ENCODE measurements at places on chromosomes 11 and 22. TPM values are rescaled to one million over a fixed set of nuclear protein-coding genes. Genes with fewer than 3 reads are reported as not detected.

DNA sequence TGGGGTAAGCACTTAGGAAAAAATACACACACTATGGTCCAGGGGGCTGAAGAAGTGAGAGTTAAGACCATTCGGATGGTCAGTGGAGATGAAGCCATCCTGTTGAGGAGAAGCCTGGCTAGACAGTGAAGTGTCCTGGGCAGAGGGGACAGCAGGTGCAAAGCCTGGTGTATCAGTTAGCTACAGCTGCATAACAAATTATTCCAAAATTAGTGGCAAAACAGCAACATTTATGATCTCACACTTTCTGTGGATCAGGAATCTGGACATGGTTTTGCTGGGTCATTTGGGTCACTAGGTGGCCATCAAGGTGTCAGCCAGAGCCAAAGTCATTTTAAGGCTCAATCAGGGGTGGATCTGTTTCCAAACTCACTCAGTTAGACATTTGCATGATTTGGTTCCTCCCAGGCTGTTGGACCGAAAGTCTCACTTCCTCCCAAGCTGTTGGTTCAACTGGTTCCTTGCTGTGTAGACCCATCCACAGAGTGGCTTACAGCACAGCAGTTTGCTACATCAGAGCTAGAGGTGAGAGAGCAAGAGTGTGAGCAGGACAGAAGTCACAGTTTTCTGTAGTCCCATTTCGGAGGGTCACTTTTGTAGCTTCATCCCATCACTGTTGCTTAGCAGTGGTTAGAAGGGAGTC lies 80.1 kb upstream of the ALX4 start:
- H3K27me3 ChIP-seq = peaks cover 15% of the 10 kb centered on the region
- peaks cover 2% of the 10 kb centered on the region for H3K4me1 ChIP-seq
- no peaks in the 10 kb centered on the region for H3K36me3 ChIP-seq
- H3K27ac ChIP-seq = no peak overlapping the region
- no peak overlapping the region for H3K4me3 ChIP-seq

Gene DEUP1
- not detected for total RNA-seq

Gene CHKA
- total RNA-seq = 20.4 TPM

DNA sequence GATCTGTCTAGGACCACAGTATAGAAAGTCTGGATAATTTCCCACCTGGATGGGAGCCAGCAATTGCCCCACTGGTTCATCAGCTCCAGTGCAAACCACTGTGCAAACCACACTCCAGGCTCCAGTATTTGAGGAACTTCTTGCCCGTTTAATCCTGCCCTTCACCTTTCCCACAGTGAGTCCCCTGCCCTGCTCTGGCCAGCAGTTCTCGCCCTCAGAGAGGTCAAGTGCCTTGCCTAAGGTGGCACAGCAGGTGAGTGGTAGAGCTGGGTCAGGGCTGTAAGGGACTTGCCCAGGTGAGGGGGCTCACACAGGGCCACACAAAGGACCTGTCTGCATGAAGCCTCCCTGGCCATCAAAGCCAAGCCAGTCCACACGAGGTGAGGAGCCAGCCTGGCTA lies 24.1 kb downstream of the MS4A10 start:
- H3K36me3 ChIP-seq = no peaks in the 10 kb centered on the region
- no peak overlapping the region for H3K27ac ChIP-seq
- H3K4me1 ChIP-seq = peaks cover 2% of the 10 kb centered on the region
- no peak for DNase-seq

Gene GNAZ
- total RNA-seq = 0.39 TPM

Gene GLYATL1
- not detected for total RNA-seq

DNA sequence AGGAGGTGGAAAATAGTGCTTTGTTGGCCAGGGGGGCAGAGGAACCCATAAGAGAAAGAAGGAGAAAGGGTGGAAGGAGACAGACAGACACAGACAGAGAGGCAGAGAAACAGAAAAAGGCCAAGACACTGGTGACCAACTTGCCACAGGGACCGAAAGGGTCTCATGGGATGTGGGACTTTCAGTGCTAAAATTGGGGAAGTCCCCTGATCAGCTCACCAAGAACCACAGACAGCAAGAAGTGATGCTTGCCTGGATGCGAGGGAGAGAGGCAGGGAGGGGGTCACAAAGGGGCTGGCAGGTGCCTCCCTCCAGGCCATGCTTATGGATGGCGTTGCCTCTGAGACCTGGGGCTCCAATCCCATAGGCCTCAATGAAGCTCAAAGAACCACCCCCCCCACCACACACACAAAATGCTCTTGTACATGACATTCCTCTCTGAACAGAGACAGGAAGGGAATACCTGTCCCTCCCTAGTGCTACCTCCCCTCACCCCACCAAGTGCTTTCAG lies 413.4 kb downstream of the MN1 start:
- H3K36me3 ChIP-seq = no peaks in the 10 kb centered on the region
- no peaks in the 10 kb centered on the region for H3K4me1 ChIP-seq
- no peak overlapping the region for H3K4me3 ChIP-seq

GRCh38 chr11:120215634-120216033 lies 4.8 kb downstream of the OAF start:
- no peak for DNase-seq
- H3K27me3 ChIP-seq = peaks cover 32% of the 10 kb centered on the region
- no peaks in the 10 kb centered on the region for H3K36me3 ChIP-seq
- H3K4me3 ChIP-seq = no peak overlapping the region
- H3K27ac ChIP-seq = no peak overlapping the region

- no peaks in the 10 kb centered on the region for H3K27me3 ChIP-seq
- peaks cover 3% of the 10 kb centered on the region for H3K4me1 ChIP-seq
- H3K4me3 ChIP-seq = no peak overlapping the region
- H3K36me3 ChIP-seq = no peaks in the 10 kb centered on the region
- DNase-seq = no peak
Observed at GRCh38 chr11:108115500-108116140, 5.7 kb upstream of the ACAT1 start.

DNA sequence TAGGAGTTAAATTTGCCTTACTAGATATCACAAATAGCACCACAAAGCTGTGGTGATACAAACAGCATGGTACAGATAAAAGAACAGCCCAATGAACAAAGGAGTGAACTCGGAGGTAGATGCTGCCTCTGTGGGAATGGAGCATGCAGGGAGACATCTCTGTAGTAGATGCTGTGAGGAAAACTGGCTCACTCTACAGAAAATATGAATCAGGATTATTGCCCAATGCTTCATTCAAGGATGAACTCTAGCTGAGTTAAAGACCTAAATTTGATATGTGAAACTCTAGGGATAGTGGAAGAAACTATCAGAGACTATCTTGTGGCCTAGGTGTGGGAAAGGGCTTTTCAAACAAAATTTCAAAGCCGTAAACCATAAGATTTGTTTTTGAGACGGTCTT lies 15.3 kb upstream of the CAPN5 start:
- no peak overlapping the region for H3K4me3 ChIP-seq
- peaks cover 4% of the 10 kb centered on the region for H3K4me1 ChIP-seq
- no peak overlapping the region for H3K27ac ChIP-seq
- no peaks in the 10 kb centered on the region for H3K36me3 ChIP-seq
- DNase-seq = no peak
- H3K27me3 ChIP-seq = peaks cover 7% of the 10 kb centered on the region

DNA sequence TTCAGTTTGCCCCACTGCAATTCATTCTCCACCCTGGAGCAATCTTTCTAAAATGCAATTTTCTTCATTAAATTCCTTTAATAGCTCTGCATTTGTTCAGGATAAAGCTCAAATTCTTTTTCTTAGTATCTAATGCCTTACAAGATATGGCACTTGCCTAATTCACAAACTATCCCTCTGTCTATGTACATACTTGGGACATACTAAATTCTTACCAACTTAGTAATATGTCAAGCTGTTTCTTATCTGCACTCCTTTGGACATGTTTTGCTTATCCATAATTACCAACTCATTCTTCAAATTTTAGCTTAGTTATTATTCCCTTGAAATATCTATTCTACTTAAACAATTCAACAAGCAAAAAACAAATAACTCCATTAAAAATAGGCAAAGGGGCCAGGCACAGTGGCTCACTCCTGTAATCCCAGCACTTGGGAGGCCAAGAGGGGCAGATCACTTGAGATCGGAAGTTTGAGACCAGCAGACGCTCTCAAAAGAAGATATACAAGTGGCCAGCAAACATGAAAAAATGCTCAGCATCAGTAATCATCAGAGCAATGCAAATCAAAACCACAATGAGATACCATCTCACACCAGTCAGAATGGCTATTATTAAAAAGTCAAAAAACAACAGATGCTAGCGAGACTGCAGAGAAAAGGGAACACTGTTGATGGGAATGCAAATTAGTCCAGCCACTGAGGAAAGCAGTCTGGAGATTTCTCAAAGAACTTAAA lies 96.9 kb downstream of the FAM76B start:
- H3K27me3 ChIP-seq = no peaks in the 10 kb centered on the region
- H3K4me3 ChIP-seq = no peak overlapping the region
- peaks cover 23% of the 10 kb centered on the region for H3K4me1 ChIP-seq
- H3K36me3 ChIP-seq = peaks cover 26% of the 10 kb centered on the region

Gene CLDN5
- total RNA-seq = 1.5 TPM

Gene TSGA10IP
- total RNA-seq = not detected

DNA sequence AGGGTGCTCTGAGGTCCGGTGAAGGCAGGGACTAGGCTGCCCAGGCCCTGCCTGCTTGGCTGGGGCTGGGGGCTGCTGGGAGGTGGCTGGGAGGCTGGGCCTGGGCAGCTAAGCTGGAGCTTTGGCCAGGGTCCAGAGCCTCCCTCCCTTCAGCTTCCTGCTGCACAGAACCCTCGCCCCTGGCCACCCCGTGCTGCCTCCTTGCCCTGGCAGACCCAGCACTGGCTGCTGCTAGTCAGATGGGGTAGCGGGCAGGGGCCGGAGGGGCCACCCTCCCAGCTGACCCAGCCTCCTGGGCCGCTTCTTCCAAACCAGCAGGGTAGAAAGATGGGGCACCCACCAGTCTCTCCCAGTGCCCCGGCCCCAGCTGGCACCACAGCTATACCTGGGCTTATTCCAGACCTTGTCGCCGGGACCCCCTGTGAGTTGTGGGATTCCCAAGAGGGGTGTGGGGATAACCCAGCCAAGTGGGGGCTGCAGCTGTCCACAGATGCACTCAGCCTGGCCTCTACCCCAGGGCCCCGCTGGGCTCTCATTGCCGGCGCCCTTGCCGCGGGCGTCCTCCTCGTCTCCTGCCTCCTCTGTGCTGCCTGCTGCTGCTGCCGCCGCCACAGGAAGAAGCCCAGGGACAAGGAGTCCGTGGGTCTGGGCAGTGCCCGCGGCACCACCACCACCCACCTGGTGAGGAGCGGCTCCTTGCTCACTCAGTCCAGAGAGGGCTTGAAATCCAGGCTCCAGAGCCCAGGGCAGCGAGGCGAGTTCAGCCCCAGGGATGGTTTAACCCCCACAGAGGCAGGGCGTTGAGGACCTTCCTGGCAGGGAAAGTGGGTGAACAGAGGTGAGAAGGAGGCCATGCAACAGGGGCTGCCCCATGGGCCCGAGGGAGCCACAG lies at the start of gene SYT8:
Gene SYT8 (plus strand): TSS at position 212 of the 892 bp plus-strand sequence. CDS start 116 bp downstream, at position 328.
- H3K4me1 ChIP-seq = peaks cover 6% of the 10 kb centered on the region
- no peak for DNase-seq
- no peak within 1 kb of the TSS for H3K4me3 ChIP-seq
- H3K27me3 ChIP-seq = peaks cover 2% of the 10 kb centered on the region
- no peak within 1 kb of the TSS for H3K27ac ChIP-seq

DNA sequence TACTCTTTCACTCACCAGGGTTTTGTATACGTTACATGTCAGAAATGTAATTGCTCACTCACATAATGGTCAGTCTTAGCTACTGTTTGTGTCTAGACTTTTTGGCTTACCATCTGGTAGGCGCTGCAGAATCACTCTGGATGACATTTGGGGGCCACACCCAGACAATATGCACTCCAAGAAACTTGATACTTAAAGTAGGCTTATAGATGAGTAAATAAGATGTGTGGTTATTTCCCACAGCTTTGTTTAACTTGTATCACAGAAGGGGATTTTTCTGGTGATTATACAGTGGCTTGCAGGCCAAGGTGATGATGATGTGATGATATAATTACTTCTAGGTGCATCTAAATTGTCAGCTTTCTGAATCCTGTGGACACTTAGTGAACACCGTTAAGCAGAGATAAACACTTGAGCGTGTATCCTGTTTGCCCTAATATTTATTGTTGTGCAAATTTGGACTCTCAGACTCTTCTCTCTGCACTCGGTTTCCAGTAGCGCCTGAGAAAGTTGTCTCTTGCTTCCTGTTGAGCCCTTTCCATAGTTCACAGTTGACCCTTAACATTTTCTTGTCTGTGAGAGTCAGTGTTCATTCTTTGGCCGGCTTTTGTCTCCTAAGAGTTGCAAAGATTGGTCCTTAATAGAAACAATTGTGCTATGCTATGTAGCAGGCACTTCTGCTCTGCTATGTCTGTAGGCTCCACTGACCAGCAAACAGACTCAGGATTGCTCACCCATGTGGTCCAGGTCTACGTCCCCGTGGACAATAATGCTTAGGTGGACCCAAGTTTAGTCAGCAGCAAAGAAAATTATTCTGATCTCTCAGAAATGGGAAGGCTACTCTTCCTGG lies 89.3 kb downstream of the PRR5L start:
- DNase-seq = no peak
- peaks cover 21% of the 10 kb centered on the region for H3K4me1 ChIP-seq
- peaks cover 3% of the 10 kb centered on the region for H3K27me3 ChIP-seq
- H3K36me3 ChIP-seq = peaks cover 29% of the 10 kb centered on the region
- no peak overlapping the region for H3K4me3 ChIP-seq
- H3K27ac ChIP-seq = no peak overlapping the region

Gene PYGM
- total RNA-seq = 1.9 TPM

Gene NPAS4
- total RNA-seq = 0.09 TPM

- H3K4me3 ChIP-seq = no peak overlapping the region
- H3K27me3 ChIP-seq = no peaks in the 10 kb centered on the region
- H3K27ac ChIP-seq = no peak overlapping the region
- H3K4me1 ChIP-seq = no peaks in the 10 kb centered on the region
- no peaks in the 10 kb centered on the region for H3K36me3 ChIP-seq
Observed at GRCh38 chr11:101348786-101349185, 219.2 kb upstream of the PGR start.

DNA sequence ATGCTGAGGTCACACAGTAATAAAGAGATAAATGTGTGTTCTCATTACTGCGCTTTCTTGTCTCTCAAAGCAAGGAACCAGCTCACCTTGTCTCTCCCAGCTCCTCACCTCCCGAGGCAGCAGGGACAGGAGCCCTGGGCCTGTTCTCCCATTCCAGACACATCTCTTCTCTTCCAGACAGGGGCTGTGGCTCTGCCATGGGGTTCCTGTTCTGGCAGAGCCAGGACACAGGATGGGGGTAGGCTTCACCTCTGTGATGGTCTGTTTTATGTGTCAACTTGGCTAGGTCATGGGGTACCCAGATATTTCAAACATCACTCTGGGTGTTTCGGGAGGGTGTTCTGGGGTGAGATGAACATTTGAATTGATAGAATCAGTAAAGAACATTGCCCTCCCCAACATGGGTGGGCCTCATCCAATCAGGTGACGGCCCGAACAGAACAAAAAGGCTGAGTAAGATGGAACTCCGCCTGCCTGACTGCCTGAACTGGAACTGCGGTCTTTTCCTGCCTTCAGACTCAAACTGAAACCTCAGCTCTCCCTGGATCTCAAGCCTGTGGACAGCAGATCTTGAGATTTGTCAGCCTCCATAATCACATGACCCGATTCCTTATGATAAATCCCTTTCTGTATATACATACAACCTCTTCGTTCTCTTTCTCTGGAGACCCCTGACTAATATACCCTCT lies 2.0 kb upstream of the VSIG10L2 start:
- no peak for DNase-seq
- H3K27me3 ChIP-seq = no peaks in the 10 kb centered on the region
- H3K36me3 ChIP-seq = no peaks in the 10 kb centered on the region
- H3K27ac ChIP-seq = no peak overlapping the region
- H3K4me1 ChIP-seq = peaks cover 5% of the 10 kb centered on the region
- no peak overlapping the region for H3K4me3 ChIP-seq
